ENCODE measurements at places on chromosomes 3 and 15.

- DNase-seq = no peak
Measured at GRCh38 chr3:77377717-77378116, 337.8 kb downstream of the ROBO2 start.

DNA sequence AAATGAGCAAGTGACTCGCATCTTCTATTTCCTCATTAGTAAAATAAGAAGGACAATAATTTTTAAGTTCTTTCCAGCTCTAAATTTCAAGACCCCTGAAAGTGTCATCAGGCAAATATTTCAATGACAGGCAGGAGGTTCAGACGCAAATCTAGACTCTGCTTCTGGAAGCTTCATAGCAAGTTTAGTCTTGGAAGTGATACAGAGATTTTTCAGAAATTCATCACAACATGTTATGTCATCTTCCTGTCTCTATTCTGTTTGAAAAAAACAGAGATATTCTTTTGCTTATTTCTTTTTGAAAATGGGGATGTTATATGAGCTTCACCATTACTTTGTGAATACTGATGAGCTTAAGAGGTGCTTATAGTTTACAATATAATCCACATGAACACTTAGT, 74.0 kb downstream of the C3orf85 start:
- no peak for DNase-seq

GRCh38 chr15:38894243-38894948, 329.8 kb upstream of the RASGRP1 start:
- DNase-seq = no peak

- DNase-seq = no peak
Measured at GRCh38 chr3:112930771-112931170, 44.1 kb downstream of the CD200R1 start.

DNA sequence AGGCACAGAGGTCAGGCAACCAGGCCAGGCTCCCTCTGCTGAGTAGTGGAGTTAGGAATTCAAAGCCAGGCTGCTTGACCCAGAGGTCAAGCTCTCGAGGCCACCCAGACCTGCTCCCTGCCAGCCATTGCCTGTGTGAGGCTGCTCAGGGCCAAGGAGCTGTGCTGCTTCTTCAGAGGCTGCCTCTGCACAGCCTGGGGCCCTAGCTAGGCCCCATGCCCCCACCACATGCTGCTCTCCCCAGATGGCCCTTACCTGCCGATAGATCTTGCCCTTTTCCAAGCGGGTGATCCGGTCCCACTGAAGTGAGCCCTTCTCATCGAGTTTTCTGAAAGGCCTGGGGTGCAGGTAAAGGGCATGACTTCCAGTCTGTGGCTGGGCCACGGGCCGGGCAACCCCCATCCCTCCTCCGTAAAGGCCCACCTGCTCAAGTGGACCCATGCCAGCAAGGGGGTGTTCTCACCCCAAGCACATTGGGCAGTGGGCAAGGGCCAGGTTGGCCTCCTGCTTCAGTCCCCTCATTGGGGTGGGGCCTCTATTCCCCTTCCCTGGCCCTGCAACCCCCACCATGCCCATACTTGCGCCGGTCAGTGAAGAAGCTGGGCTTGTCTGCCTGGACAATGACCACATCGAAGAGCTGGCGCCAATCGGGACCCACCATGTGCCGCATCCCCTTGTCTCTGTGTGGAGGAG, 6.5 kb downstream of the NT5DC2 start:
- no peak for DNase-seq
